Cortex of kidney (tissue), 1 donor: ENCODE measurements at places on chromosomes 2 and 18.

- no peak for DNase-seq
Measured at GRCh38 chr18:78805840-78806239, 173.8 kb upstream of the SALL3 start.

GRCh38 chr2:136214307-136215200, 96.6 kb upstream of the CXCR4 start:
- no peak for DNase-seq

GRCh38 chr2:3728104-3729054, 25.0 kb downstream of the DCDC2C start:
- DNase-seq = no peak

- DNase-seq = no peak
Measured at GRCh38 chr2:44906972-44907371, 34.5 kb upstream of the SIX3 start.

DNA sequence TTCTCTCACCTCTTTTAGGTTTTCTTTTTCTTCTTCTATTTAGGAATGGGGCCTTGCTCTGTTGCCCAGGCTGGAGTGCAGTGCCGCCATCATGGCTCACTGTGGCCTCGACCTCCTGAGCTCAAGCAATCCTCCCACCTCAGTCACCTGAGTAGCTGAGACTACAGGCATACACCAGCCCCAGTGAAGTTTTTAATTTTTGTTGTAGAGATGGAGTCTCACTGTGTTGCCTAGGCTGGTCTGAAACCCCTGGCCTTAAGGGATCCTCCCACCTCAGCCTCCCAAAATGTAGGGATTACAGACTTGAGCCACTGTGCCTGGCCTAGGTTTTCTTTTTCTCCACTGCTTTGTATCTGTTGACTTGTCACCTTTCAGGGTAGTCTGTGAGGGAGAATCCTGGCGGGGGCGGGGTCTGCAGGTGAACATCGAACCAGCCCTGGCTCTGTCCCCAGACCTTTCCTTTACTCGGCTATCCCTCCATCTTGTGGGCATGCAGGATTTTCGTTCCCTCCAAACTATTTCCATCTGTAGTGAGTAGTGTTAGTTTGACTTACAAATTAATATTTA, 21.7 kb downstream of the NCK2 start:
- DNase-seq = no peak

DNA sequence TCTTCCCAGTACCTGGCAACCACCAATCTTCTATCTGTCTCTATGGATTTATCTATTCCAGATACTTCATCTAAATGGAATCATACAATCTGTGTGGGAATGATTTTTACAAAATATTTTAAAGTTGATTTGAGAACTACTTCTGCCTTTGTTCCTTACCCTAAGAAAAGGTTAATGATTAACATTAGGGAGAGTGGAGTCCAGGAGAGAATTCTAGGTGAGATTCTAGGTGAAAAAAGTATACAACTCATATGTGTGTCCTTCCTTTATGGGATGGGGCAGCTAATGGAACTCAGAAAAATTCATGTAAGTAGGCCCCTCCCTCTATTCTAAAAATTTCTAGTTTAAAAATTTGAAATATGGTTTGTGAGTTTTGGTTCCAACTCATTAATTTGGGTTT, 35.9 kb upstream of the WDSUB1 start:
- no peak for DNase-seq

DNA sequence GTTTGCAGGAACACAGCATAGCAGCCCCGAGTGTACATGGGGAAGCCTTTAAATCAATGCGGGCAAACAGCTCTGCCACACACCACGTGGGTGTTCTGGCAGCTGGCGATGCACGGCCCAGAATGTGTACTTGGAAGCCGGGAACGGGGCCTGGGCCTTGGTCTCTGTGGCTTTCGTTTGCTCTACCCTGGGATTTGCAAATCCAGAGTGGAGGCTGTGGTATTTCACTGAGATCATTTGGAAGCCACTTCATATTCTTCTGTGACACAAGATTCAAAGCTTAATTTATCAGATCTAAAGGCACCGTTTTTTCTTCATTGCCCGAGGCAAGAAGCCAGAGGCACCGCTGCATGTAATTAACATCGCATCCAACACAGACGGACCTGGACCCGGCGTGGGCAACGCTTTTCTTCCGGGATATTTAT, 246.3 kb upstream of the MYT1L start:
- DNase-seq = no peak

DNA sequence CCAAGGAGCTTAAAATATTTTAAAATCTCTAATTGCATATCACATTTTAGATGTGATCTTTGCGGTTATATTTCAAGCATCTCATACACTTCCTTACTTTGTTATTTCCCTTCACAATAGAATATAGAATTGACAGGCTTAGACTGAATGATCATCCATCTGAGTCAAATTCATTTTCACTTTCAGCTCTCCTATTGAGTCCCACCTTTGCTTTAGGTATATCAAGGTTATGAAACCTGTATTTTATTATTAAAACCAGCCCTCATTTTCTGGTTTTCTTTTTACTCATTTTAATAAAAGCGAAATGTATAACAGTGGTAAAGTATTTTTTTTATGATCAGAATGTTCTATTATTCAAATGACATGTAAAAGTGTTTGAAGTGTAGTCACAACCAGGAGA, 162.9 kb upstream of the KYNU start:
- no peak for DNase-seq

DNA sequence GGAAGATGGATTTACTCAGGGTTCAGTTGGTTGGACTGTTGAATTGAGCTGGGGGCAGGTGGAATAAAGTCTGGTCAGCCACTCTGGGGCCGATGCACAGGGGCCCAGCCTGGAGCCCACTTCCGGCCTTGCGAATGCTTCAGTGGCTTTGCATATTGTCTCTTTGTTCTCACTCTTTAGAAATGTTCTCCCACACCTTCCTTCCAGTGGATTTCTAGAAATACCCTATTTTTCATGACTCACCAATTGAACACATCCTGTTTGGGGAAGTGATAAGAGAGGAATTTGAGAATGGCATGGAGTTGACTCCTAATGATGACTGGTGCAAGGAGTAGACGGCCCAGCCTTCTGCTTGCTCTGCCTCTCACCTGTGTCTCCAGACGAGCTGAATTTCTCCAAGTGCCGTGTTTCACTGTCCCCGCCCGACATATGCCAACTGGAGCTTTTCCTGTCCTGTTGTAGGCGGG, 28.1 kb downstream of the ASAP2 start:
- DNase-seq = no peak

DNA sequence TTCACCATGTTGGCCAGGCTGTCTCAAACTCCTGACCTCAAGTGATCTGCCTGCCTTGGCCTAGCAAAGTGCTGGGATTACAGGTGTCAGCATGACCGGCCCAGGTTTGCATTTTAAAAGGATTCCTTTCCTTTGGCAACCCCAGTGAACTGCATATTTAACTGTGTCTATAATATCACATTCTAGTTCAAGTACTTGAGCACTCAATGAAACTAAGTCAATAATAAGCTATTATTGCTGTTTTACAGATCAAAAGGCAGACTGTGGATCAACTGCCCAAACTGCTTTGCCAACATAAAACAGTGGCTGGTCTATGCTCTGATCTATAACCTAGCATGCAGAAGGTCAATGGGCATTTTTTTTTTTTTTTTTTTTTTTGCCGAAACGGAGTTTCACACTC, 144.5 kb downstream of the USP34 start:
- no peak for DNase-seq

DNA sequence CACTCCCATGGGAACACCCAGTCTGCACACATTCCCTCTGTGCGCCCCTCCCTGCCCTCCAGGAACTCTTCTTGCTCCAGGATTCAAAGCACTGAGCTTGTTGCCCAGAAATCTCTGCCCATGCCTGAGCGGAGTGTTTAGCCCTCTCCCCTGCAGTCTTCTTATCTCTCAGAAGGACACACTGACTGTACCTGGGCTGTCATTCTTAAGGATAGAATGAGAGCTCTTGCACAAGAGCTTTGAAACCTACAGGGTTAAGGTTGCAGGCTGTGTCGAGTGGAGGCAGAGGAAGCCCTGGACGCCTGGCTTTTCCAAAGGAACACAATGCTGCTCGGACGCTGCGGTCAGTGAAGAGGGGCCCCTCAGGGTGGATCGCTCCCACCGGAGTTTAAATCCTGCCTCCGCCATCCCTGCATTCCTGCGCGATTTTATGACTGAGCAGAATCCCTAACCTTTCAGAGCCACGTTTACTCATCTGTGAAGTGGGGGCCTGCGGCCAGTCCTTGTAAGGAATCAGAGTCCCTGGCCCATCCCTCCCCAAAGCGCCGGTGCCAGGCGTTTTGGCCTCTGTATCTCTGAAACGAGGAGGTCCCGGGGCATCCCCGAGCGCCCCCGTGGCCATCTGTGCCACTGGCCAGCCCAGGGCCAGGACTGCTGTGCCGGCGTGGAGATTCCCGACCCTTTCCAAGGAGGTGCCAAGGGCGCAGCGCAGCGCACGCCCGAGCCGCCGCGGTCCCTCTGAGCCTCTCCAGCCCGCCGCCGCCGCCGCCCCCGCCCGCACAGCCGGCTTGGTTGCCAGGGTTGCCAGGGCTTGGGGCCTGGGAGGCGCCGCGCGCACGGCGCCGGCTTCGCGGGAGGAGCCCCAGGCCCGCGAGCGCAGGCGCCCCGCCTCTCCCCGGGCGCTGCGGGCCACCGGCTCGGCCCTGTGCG, 58.9 kb downstream of the FAM168B start:
- no peak for DNase-seq

GRCh38 chr18:12038082-12038638, 55.5 kb upstream of the ANKRD62 start:
- DNase-seq = no peak

- no peak for DNase-seq
Measured at GRCh38 chr2:203718087-203718486, 11.6 kb downstream of the CD28 start.

DNA sequence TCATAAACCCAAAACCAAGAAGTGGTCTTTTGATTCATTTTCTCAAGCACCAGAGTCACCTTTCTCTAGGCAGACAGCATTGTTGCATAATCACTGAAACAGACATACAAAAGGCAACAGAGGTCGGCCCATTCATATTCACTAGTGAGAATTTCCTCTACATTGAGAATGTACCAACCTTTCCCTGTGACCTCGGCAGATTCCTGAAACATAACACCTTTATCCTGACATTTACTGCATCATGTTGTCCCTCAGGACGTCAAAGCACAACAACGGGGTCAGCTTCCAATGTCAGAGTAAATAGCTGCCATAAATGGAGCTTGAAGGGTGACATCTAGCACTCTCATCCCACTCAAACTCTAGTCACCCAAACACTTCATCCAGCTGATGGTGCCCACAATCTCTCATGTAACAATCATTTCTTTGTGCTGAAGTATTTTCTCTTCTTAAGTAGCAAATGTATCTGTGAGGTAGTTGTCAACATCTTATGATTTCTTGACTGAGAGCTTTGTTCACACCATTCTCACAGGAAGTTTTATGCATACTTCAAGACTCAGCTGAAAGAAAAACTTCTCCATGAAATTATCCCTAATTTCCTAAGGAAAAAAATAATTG, 802.6 kb upstream of the CHAC2 start:
- DNase-seq = no peak

DNA sequence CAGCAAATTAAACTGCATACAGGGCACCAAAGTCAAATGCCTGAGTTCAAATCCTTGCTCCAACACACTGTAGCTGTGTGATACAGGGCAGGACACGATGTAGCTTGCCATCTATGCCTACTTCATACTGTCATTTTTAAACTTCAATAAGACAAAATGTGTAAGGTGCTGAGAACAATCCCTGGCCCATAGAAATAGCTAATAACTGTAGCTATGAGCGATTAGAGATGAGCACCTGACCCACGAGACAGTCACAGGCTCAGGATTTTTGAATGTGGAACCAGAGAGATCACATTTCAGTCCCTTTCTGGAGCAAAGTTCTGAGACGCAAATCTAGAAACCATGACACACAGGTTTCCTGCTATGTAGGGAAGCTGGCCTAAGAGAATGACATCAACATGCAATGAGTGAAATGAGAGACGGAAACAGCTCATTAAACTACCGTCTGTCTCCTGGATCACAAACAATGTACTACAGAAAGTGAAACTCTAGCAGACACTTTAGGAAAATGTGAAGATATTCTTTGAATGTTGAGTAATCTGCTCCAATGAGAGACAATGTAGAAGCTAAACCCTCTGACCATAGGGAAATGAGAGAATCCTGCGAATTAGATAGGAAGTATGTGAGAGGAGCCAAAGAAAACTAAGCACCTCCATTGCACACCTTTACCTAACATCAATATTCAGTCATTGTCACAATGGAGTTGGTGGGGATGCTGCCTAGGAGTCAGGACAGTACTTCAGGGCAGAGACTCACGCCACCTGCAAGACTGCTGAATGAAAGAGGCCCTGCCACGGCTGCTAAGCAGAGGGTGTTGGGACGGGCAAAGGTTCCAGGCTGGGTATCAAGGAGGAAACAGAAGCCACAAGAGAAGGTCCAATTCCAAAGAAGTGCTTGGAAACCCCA, 25.5 kb downstream of the B4GALT6 start:
- DNase-seq = no peak

- no peak for DNase-seq
Measured at GRCh38 chr2:43083710-43084698, 142.4 kb downstream of the ZFP36L2 start.

DNA sequence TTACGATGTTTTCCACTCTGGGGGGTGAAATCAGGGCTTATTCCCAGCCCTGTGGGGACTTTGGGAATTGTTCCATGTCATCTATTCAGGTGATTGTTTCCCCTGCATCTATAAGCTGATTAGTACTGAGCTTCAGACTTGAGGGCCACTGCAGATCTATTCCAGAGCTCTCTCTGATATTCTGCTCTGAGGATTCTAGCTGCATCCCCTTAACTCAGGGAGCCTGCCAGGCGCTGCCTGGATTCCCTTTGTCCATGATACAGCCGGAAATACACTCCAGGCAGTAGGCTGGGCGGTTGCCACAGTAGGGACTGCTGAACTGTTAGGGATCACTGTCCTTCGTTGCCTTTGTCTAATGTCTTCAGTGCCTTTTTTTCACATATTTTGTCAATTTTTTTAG, 31.3 kb downstream of the PTRHD1 start:
- no peak for DNase-seq

- DNase-seq = no peak
Measured at GRCh38 chr18:57866355-57866754, 63.2 kb upstream of the ATP8B1 start.

- no peak for DNase-seq
Measured at GRCh38 chr2:18413676-18414396, 146.6 kb downstream of the RDH14 start.

DNA sequence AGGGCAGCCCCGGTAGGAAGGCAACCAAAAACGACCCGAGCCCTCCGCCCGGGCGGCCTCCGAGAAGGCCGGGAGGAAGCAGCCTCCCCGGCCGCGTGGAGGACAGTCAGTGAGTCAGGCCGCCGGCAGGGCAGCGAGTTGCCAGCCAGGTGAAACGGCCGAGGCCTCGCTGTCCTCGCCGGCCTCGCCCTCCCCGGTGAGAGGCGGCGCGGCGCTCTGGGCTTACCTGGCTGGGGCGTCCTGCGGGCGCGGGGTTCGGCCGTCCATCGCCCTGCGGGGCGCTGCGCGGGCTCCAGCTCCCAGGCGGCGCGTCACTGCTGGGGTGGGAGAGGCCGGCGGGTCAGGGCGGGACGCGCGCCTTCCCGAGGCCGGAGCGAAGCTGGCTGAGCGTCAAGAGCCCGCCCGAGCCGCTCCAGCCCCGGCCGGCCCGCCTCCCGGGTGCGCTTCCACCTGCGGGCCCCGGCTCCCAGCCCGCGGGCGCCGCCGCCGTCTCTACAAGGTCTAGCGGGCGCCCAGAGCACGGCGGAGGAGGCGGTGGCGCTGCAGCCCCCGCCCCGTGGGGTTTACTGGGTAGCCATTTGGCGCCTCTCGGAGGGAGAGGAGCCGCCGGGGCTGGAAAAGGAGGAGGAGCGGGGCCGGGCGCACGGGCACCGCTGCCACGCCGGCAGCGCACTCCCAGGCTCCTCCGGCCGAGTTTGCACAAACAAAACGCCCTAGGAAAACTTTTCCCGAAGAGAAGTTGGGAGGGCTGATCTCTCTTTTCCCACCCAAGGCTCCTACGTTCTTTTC, 499 bp downstream of the COBLL1 start:
- no peak for DNase-seq
